ENCODE measurements at places on chromosomes 1 and 21.

GRCh38 chr1:25766721-25767436, 33.1 kb upstream of the SELENON start:
- no peak for DNase-seq

DNA sequence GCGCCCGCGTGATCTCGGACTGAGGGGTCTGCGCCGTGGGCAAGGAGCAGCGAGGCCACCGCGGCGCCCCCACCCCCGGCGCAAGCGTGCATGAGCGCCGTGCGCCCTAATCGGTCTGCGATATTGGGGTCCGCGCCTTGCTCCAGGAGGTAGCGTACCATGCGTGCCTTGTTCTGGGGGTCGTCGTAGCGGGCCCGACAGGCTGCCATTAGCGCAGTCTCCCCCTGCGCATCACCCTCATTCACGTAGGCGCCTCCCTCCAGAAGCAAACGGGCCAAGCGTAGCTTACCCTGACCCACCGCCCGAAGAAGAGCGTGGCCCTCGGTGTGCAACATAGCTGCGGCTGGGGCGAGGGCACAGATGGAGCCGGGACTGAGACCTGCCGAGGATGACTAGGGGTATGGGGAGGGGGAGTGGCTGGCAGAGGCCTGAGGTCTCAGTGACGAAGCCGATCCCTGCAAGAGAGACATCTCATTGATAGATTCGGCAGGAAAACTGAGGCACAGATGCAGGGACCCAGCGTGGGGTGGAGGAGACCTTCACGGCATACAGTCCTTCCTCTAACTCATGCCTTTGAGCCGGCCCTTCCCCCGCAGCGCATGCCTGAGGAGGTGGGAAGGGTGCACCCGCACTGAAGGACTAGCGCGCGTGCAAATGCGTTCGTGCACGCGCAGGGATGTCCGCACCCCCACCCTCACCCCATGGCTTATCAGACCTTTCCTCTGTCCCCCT, 2.8 kb downstream of the ANKRD34A start:
- peak; percentile 19 for DNase-seq

GRCh38 chr1:235077571-235078479, 50.8 kb downstream of the TOMM20 start:
- no peak for DNase-seq

- no peak for DNase-seq
These were observed 74.9 kb upstream of the TMPRSS15 start for GRCh38 chr21:18478513-18478912.

GRCh38 chr1:21349693-21350092, 59.4 kb upstream of the ECE1 start:
- no peak for DNase-seq

DNA sequence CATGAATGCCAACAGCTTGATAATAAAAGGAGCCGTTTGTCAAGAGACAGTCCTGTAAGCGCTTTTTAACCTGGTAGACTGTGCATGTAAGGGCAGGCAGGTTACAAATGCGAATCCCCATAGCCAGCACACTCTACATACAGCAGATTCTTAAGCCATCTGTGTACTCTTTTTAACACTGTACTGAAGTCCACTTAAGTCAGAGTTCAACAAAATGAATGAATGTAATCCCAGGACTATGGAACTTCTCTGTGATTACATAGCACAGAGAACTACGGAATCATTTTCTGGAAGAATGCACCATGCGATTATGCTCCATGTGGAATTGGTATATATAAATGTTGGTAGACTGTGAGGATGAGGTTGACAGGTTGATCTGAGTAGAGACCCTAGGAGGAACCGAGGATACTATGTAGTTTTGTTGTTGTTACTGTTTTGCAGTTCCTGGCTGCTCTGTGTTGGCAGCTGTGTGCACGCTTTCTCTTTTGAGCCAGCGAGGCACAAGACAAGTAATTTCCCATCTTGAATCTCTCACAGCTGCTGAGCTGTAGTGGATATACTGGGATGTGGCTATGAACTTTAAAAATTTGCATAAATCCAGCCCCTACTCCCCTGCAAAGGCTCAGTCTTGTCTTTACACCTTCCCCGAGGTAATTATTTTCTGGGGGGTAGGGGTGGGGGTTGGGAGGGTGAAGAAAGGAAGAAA, 21.9 kb downstream of the LRRC8D start:
- no peak for DNase-seq

GRCh38 chr1:25758466-25759070, 41.4 kb upstream of the SELENON start:
- no peak for DNase-seq

GRCh38 chr1:185257950-185258208, 59.2 kb downstream of the IVNS1ABP start:
- peak; percentile 5 for DNase-seq

GRCh38 chr1:28591708-28592320, at the start of gene RAB42:
TSS of gene RAB42 (plus strand) at chr1:28592265. CDS start at chr1:28592512, 247 bp downstream.
- no peak for DNase-seq

GRCh38 chr1:173865468-173866164, 2.2 kb downstream of the GAS5 start:
- DNase-seq = no peak

GRCh38 chr1:197984289-197984688, 67.1 kb downstream of the LHX9 start:
- no peak for DNase-seq

DNA sequence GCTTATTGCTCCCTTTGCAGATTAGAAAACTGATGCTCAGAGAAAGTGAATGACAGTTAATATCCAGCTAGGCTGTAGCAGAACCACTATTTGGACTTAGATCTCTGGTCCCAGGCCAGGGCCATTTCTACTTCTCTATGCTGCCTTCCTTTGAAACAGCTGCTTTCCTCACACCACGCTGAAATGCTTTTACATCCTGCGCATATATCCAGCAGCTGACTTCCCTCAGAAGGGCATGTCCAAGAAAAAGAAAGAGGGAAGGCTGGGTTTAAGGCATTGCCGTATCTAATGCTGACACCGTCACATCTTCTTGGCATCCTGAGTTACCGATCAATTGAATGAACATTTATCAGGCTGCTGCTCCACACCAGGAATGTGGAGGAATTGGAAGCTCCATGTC, 122.4 kb downstream of the UBE2U start:
- DNase-seq = no peak

GRCh38 chr1:51327386-51327785, 3.0 kb downstream of the TTC39A start:
- no peak for DNase-seq

- DNase-seq = peak; percentile 13
These were observed 790 bp upstream of the TSNAX start for GRCh38 chr1:231527586-231528171.

DNA sequence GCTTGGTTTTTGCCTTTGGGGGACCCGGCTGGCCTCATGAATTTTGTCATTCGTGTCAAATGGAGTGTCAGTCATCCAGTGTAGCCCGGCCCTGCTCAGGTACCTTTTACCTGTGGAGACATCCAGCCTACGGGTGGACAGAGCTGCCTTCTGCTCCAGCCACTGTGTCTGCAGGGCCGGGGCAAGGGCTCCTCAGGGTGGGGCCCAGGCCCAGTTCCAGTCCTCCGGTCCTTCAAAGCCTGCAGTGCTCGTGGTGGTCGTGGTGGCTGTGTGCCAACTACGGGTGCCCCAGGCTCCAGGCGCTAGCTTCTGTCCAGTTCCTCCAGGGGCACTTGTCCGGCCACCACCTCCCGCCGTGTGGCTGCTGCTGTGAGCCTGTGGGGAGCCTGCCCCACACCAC, 54.8 kb downstream of the TRIM11 start:
- DNase-seq = no peak

- no peak for DNase-seq
These were observed 103.0 kb upstream of the PLXNA2 start for GRCh38 chr1:208347191-208347590.

- DNase-seq = no peak
These were observed 4.7 kb downstream of the ADGRB2 start for GRCh38 chr1:31759298-31760023.

Measured in RWPE1 (cell line).